ENCODE measurements at places on chromosomes 16 and 17. TPM values are rescaled to one million over a fixed set of nuclear protein-coding genes. Genes with fewer than 3 reads are reported as not detected.

The KRTAP3-1 gene
- total RNA-seq: not detected

The SLC47A1 gene
- total RNA-seq: 0.86 TPM

The PRSS33 gene
- not detected for total RNA-seq

The C16orf96 gene
- not detected for total RNA-seq

The ACADVL gene
- total RNA-seq: 255 TPM

The MED1 gene
- 20.3 TPM for total RNA-seq

The STAC2 gene
- not detected for total RNA-seq

The TEX19 gene
- total RNA-seq: under 0.01 TPM

The NMRAL1 gene
- total RNA-seq: 54.4 TPM

The GPR142 gene
- total RNA-seq: not detected

The NPIPB9 gene
- total RNA-seq: 3.9 TPM

The CCDC154 gene
- total RNA-seq: under 0.01 TPM

The KRT25 gene
- total RNA-seq: not detected

The DRC3 gene
- 0.97 TPM for total RNA-seq

The MT4 gene
- total RNA-seq: not detected

The COA3 gene
- total RNA-seq: 66.4 TPM

The CETP gene
- not detected for total RNA-seq

The TAT gene
- total RNA-seq: not detected

The CES1 gene
- total RNA-seq: 0.97 TPM

The ATF7IP2 gene
- total RNA-seq: 4.8 TPM

The KRT28 gene
- total RNA-seq: not detected

The MYH1 gene
- total RNA-seq: not detected

The ESRP2 gene
- under 0.01 TPM for total RNA-seq

The ACD gene
- total RNA-seq: 19.3 TPM

Data from fibroblast of villous mesenchyme (primary cell).